ENCODE measurements at places on chromosomes 2 and 18.
A peak's percentile ranks its signal among the peaks of the same experiment; 100 is the strongest.

GRCh38 chr2:179376881-179377280, 112.2 kb upstream of the SESTD1 start:
- peak; percentile 58 for DNase-seq

GRCh38 chr2:240586919-240587800, 626 bp downstream of the CAPN10 start:
- no peak for DNase-seq

GRCh38 chr2:16643099-16643498, 22.5 kb downstream of the CYRIA start:
- no peak for DNase-seq

DNA sequence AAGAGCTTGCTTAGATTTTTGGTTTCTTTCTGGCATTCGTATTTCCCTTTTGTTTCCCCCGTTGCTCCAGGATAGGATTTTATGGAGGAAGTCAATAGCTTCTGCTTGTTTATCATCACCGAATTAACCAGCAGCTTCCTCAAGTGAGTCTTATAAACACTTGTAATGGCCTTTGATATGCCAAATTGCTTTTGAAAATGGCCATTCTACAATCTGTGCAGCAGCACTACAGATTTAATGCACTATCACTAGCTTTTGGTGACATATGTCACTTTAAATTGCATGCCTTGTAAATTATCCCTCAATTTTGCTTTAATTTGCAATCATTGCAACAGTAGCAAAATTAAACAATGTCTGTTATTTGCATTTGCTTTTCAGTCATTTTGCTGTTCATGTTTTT, 774.7 kb downstream of the METTL4 start:
- no peak for DNase-seq

- no peak for DNase-seq
These were observed 6.0 kb downstream of the GPC1 start for GRCh38 chr2:240441326-240441992.

DNA sequence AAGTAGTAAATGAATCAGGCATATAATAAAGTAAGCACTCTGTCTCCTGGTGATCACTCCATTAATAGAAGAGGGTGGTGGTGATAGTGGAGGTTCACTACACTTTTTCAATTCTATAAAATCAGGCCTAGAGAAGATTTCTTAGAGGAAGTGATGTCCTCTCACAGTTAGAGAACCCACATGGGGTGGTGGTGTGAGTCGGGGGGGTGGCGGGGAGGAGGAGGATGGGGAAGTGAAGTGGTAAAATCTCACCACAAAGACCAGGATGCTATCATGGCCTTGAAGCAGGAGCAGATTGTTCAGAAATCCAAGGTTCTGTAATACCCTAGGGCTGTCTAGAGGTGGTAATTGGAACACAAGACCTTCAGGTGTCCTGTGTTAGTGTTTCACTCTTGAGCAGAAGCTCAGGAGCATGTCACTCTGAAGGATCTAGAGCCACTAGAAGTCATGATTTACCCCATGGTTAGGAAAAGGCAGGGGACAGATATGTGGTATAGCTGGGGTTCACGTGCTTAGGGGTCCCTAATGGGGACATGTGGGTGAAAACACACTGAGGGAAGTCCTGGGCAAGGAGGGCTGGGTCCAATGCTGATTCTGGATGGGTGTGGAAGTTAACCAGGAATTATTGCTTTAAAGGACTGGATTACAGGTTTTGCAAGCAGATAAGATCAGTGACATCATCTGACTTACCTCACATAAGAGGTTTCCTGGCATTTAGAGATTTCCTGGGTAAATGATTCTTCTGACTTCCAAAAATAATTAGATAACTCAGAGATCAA, 31.0 kb downstream of the RNF125 start:
- no peak for DNase-seq

DNA sequence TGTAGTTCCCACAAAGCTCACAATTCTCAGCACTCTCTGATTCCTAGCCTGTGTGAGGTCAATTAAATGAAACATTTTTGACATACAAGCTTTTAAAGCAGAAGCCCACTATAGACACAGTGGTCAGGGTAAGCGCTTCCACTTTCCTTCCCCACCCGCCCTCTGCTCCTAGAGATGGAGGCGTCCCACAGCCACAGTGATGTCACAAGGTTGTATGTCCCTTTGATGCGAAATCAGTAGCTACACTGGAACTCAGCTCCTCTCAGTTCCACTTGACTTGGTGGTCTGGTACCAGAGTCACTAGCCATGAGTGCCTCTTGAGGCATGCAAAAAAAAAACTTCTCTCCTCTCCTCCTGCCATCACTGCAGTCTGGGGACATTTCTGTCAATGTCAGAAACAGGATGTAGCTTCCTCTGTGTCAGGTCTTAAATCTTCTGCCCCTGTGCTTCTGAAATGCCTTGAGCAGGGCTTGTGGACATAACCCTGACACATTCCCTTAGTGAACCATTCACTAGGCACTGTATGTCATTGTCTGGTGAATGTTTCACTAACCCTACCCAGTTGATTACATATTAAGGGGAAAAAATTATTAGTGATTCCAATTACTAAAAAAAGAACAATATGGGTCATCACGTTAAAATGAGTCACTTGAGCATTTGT, 7.8 kb downstream of the SULT1C4 start:
- DNase-seq = no peak

GRCh38 chr2:179422037-179422643, 157.5 kb upstream of the SESTD1 start:
- DNase-seq = peak; percentile 77

- DNase-seq = no peak
These were observed 1063.8 kb downstream of the SOCS6 start for GRCh38 chr18:71352618-71353017.

- no peak for DNase-seq
These were observed 106.2 kb upstream of the ZFP36L2 start for GRCh38 chr2:43332653-43333052.

GRCh38 chr2:46302005-46302695, 4.9 kb downstream of the EPAS1 start:
- DNase-seq = no peak

DNA sequence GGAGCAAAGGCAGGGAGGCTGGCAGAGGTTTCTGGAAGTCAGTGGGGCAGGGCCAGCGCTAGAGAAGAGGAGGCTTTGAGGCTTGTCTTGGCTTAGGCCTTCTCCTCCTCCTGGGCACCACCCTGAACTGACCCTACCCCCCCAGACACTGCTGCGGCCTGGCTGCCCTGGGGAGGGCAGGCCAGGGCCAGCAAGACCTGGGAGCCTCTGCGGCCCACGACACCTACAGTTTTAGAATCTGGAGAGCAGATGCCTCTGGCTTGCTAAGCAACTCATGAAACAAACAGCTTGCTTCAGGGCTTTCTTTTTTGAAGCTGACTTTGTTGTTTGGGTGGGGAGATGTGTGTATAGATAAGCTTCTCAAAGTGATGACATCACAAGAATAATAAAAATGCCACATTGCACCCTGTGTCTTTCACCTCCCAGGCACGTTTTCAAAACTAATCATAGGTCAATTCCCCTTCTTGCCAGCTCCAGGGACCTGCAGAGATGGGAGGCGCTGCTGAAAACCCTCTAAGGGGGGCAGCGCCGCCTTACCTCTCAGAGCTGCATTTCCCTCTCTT, 46.2 kb upstream of the SMAD7 start:
- DNase-seq = peak; percentile 81

DNA sequence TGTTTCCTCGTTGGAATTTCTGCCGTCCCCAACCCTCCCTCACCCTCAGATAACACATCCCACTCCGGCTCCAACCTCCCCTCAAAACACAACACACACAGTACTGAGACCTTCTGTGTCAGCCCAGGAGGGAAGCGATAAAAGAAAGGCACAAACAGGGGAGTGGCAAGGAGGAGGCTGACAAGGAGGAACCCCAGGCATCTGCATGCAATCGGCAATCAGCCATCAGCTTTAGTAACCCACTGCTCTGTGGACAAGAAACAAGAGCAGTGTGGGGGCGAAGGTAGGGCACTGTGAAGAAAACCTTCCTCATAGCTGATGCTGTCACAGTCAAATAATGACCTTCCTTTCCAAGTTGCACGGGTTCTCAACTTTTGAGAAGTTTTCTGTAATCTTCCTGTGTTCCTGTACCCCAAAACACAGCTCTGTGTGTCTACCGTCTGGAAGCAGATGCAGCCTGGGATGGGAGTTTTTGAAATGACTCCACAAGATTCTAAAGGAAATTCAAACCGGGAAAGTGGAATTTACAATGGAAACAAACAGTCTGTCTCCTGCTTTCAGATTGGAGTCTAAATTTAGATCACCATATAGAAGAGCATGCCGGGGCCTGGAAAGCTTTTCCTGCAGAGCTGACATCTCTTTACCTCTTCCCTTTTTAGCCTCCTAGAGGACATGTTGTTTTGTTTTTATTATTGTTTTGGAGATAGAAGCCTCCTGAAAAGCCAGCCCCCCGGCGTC, 16.4 kb upstream of the LPIN2 start:
- DNase-seq = peak; percentile 67

- no peak for DNase-seq
These were observed 602.6 kb upstream of the VRK2 start for GRCh38 chr2:57443973-57444521.

- no peak for DNase-seq
These were observed 46.8 kb upstream of the PPM1B start for GRCh38 chr2:44121899-44122298.

- DNase-seq = no peak
These were observed 670.3 kb upstream of the HS6ST1 start for GRCh38 chr2:128988967-128989366.

DNA sequence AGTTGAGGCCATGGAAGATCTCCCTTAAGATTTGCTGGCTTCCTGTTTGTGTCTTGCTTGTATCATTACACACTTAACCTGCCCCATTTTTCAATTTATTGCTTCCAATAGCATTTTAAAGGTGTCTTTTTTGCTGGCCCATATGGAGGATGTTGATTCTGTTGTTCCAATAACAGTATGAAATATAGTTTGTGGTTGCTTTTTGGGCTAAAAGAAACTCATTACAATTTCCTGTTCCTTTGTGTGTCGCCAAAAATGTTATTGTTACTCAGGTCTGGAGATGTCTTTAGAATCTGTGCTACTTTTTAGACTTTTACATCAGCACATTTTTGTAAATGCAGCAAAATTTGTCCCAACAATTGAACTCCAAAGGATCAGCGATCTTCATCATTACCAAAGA, 234.0 kb upstream of the ITGA4 start:
- DNase-seq = no peak

DNA sequence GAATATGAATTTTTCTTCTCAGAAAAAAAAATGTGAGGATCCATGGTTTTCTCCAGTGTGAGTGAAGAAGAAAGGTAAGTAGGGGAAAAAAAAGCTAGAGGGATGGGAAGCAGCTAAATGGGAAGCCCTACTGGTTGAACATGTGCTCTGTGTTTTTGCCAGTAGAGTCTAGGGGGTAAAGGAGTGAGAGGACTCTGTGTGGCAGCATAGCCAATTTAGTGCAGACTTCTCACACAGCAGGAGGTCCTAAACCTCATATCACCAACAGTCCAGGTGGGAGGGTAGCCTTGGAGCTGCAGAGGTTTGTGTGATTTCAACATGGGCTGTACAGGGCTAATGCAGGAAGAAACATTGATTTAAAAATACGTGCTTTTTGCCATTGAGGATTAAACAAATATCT, 334.5 kb upstream of the SPHKAP start:
- no peak for DNase-seq

DNA sequence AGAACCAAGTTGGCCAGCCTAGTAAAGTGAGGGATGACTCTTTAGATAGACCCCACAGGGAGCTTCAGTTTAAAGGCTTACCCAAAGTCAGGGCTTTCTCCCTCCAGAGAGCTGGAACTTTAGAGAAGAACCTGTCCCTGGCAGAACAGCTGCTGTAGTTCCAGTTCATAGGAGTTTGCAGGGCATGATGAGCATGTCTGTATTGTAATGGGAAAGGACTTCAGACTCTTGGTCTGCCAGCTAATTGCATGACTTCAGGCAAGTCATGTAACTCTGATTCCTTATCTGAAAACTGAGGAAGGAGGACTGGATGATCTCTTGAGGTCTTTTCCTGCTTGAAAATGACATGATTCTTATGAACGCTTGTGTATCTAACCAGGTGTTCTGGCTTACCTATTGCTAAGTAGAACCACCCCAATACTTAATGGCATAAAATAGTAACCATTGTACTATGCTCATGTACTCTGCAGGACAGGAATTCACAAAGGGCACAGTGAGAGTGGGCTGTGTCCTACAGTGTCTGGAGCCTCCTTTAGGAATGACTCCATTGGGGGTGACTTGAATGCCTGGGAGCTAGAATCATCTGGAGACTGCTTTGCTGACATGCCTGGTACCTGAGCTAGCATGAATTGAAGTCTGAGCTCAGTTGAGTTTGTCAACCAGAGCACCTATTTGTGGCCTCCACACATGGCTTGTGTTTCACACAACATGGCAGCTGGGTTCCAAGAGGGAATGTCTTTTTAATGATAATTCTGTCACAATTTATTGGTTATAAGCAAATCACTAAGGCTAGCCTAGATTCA, 18.9 kb downstream of the SP5 start:
- DNase-seq = no peak

- no peak for DNase-seq
These were observed 312.3 kb downstream of the PRKCE start for GRCh38 chr2:45963816-45964215.

GRCh38 chr2:241980193-241980592, 110.7 kb downstream of the RTP5 start:
- no peak for DNase-seq

DNA sequence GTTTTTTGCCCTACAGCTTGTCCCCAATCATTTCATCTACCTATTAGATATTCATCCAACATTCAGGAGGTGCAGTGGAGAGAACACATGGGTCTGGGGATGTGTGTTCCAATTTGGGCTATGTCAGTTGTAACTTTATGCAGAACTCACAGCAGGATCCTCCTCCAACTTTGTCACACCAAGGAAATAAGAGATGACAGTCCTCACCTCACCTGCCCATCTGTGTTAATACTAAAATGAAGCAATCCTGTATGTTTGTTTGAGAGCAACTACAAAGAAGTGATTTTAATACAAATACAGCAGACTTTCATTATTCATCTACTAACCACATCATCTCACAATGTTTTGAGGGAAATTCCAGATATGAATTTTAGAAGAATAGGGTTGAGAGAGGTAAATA, 126.7 kb downstream of the ARHGAP15 start:
- no peak for DNase-seq

GRCh38 chr2:151159109-151159662, 102.5 kb downstream of the RBM43 start:
- DNase-seq = peak; percentile 17

- DNase-seq = peak; percentile 62
These were observed 19.7 kb upstream of the STPG4 start for GRCh38 chr2:47174733-47175361.
